Stimulated activated CD8-positive, alpha-beta memory T cell treated with anti-CD3 and anti-CD28 coated beads, Interleukin-4, amount 100 ng/mL, for 1 hour (primary cell): ENCODE measurements at places on chromosomes 4 and X.

DNA sequence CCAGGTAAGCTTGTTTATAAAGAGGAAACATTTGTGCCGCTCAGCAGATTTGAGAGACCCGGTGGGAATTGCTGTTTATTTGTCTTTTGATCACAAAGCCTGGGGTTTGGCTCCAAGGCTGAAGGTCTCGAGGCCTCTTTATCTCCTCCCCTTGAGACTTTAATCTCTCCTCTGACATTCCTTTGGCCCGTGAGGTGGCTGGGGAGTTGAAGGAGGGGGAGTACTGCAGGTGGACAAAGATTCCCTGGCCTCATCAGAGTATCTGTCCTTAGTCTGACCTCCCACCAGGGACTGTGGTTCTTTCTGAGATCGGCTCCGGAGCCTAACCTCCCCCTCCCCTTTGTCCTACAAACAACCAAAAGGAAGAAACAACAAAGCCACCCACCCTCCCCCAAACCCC is 216.5 kb downstream of the MID1IP1 start:
- no peak for DNase-seq

DNA sequence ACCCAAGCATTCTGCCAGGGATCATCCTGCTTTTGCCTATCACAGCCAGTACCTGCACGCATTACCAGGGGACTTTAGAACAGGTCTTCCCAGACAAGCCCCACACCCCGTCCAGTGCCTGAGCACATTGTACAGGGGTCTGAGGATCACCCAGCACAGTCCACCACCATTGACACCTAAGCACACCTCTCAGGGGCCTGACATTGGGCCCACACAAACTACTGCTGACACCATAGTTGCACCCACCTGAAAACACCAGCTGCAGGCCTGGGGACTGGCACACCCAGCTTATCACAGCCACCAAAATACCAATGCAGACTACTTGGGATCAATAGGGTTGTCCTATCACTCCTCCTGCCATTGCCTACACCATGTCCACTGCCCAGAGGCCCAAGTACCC is 14.7 kb upstream of the NAA11 start:
- DNase-seq = no peak

DNA sequence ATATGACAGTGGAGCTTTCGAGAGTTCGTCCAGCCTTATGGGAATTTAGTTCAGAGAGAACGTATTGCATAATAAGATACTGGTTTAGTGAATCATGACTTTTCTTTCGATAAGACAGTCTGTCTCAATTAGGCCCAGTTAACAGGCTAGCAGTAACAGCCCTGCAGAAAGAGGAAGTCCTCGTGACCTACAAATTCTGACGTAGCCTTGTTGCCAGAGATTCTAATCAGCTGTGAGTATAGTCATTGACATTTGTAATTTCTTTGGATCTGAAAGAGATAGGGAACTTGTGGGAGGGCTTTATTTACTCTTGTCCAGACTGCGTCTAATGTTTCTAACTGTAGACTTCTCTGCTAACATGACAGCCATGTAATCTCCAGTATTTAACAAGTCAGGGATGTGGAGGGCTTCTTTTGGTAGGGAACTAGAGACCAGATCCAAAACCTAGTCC is 15.8 kb downstream of the ART3 start:
- DNase-seq = no peak

GRCh38 chrX:39063037-39063436 is 261.8 kb downstream of the MID1IP1 start:
- DNase-seq = no peak

DNA sequence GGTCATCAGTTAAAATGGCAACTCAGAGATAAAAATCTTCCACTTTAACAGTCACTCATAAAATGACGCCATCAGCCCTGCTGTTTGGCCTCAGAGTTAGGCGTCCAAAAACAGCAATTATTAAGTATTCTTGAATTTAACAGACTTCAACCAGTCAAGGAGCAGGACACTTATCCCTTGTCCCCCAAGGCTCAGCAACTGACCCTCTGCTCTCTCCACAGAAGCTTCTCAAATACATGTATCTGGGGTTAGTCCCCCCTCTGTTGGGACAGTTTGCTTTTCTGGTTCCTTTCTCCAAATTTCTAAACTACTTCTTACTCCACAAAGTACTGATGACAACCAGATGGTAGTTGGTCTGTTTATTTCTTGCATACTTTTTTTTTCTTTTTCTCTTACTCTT is 54.4 kb downstream of the SOD3 start:
- no peak for DNase-seq

- no peak for DNase-seq
Observed at GRCh38 chr4:6752486-6752829, 30.1 kb upstream of the KIAA0232 start.
